ENCODE measurements at places on chromosomes 1 and 21. TPM values are rescaled to one million over a fixed set of nuclear protein-coding genes. Genes with fewer than 3 reads are reported as not detected.
A peak's percentile ranks its signal among the peaks of the same experiment; 100 is the strongest.

DNA sequence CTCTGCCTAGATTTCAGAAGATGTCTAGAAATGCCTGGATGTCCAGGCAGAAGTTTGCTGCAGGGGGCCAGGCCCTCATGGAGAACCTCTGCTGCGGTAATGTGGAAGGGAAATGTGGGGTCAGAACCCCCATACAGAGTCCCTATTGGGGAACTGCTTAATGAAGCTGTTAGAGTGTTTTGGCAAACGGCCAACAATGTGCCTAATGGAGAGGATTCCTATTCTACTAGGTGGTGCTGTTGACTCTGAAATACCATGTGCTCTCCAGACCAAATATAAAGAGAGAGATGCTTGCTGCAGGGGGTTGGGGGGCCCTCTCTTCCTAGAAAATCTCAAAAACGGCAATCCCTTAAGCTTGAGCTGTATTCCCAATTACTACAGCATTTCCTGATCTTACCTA, 57.1 kb upstream of the DR1 start:
- H3K4me1 ChIP-seq = no peaks in the 10 kb centered on the region
- no peaks in the 10 kb centered on the region for H3K27me3 ChIP-seq
- H3K27ac ChIP-seq = no peak overlapping the region
- H3K36me3 ChIP-seq = peaks cover 6% of the 10 kb centered on the region
- H3K4me3 ChIP-seq = no peak overlapping the region
- no peak for DNase-seq

DNA sequence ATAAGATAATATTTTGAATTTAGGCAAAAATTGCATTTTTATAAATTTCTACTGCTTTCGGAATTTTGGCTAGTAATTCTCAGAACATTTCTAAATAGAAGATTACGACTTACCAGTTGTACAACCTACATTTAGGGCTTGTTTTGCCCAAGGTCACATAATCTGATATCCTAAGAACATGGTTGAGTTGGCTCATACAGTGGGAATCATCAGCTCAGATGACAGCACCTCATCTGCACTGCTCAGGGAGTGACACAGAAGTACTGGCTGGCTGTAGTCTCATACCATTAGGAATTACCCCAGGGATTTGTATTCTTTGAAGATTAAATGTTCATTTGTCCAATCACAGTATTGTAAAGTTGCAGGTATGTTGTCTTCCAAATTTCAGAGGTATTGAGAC, 217.6 kb downstream of the ADGRL2 start:
- no peak overlapping the region for H3K4me3 ChIP-seq
- no peaks in the 10 kb centered on the region for H3K27me3 ChIP-seq
- no peak overlapping the region for H3K27ac ChIP-seq
- H3K4me1 ChIP-seq = no peaks in the 10 kb centered on the region
- DNase-seq = no peak
- H3K36me3 ChIP-seq = no peaks in the 10 kb centered on the region

GRCh38 chr21:32001390-32001789, 128.6 kb downstream of the HUNK start:
- H3K4me1 ChIP-seq = no peaks in the 10 kb centered on the region
- H3K36me3 ChIP-seq = no peaks in the 10 kb centered on the region
- H3K4me3 ChIP-seq = no peak overlapping the region
- no peak overlapping the region for H3K27ac ChIP-seq
- DNase-seq = no peak
- no peaks in the 10 kb centered on the region for H3K27me3 ChIP-seq

- H3K4me1 ChIP-seq = peaks cover 78% of the 10 kb centered on the region
- no peak for DNase-seq
- H3K4me3 ChIP-seq = no peak overlapping the region
- no peak overlapping the region for H3K27ac ChIP-seq
- H3K36me3 ChIP-seq = no peaks in the 10 kb centered on the region
These were observed 99.0 kb upstream of the RUNX3 start for GRCh38 chr1:25028907-25029599.

DNA sequence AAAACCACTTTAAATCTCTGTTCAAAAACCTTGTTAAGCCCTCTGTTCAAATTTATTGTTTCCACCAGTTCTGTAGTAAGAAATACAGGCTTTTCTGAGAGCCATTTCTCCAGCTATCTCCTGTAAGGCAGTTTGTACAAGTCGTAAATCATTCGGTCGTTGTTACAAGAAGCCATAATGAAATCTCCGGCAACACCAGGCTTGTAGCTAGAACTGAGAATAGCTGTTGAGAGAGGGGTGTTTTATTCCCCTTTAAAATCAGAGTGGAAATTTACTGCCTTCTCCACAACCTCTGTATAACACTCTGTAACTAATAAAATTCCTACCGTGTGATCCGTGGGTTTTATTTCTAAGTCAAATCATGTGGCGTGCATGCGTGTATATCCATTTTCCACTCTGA, 335.8 kb upstream of the KAZN start:
- H3K36me3 ChIP-seq = no peaks in the 10 kb centered on the region
- no peak for DNase-seq
- no peak overlapping the region for H3K27ac ChIP-seq
- no peaks in the 10 kb centered on the region for H3K27me3 ChIP-seq
- H3K4me1 ChIP-seq = no peaks in the 10 kb centered on the region

- no peaks in the 10 kb centered on the region for H3K27me3 ChIP-seq
- no peaks in the 10 kb centered on the region for H3K36me3 ChIP-seq
- no peak overlapping the region for H3K4me3 ChIP-seq
- DNase-seq = no peak
- no peak overlapping the region for H3K27ac ChIP-seq
These were observed 45.3 kb downstream of the HSPG2 start for GRCh38 chr1:21891621-21892479.

GRCh38 chr1:72371259-72372035, 89.1 kb upstream of the NEGR1 start:
- no peaks in the 10 kb centered on the region for H3K4me1 ChIP-seq
- DNase-seq = no peak
- H3K4me3 ChIP-seq = no peak overlapping the region
- no peaks in the 10 kb centered on the region for H3K27me3 ChIP-seq

DNA sequence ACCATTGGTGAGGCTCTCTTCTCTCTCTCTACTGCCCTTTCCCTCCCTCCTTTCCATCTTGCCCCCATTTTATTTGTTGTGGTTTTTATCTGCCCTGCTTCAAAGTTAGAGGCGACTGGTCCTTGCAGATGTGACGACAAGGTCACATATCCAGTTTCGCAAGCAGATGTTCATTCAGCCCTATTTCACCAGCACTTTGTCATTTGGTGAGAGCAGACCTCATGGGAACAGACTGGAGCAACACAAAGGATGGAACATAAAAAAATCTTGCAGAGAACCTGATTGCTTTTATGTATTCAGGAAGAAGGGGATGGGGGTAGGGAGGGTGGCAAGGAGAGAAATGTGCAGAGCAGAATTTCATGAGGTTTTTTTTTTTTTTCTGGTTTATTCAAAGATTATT, 84.3 kb downstream of the ELAVL4 start:
- H3K27ac ChIP-seq = no peak overlapping the region
- no peaks in the 10 kb centered on the region for H3K36me3 ChIP-seq
- no peak overlapping the region for H3K4me3 ChIP-seq
- DNase-seq = no peak

GRCh38 chr1:202225131-202225530, 31.5 kb downstream of the LGR6 start:
- H3K4me1 ChIP-seq = no peaks in the 10 kb centered on the region
- H3K27ac ChIP-seq = no peak overlapping the region
- no peaks in the 10 kb centered on the region for H3K36me3 ChIP-seq
- no peak overlapping the region for H3K4me3 ChIP-seq

DNA sequence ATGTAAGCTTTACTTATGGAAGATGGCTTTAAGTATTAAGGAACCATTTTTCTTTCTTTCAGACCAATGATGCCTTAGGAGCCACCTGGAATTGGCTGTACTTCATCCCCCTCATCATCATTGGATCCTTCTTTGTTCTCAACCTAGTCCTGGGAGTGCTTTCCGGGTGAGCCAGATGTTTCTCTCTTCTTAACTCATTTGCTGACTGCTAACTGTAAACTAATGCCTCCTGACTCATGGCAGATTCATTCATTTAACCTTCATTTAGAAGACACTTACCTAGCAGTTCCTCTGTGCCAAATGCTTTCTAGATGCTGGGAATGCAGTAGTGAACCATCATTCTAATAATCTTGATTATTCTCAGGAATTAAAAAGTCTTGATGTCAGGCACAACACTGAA, 168.0 kb downstream of the CACNA1E start:
- no peak for DNase-seq
- no peak overlapping the region for H3K4me3 ChIP-seq
- H3K4me1 ChIP-seq = no peaks in the 10 kb centered on the region
- no peak overlapping the region for H3K27ac ChIP-seq
- peaks cover 6% of the 10 kb centered on the region for H3K27me3 ChIP-seq
- no peaks in the 10 kb centered on the region for H3K36me3 ChIP-seq

DNA sequence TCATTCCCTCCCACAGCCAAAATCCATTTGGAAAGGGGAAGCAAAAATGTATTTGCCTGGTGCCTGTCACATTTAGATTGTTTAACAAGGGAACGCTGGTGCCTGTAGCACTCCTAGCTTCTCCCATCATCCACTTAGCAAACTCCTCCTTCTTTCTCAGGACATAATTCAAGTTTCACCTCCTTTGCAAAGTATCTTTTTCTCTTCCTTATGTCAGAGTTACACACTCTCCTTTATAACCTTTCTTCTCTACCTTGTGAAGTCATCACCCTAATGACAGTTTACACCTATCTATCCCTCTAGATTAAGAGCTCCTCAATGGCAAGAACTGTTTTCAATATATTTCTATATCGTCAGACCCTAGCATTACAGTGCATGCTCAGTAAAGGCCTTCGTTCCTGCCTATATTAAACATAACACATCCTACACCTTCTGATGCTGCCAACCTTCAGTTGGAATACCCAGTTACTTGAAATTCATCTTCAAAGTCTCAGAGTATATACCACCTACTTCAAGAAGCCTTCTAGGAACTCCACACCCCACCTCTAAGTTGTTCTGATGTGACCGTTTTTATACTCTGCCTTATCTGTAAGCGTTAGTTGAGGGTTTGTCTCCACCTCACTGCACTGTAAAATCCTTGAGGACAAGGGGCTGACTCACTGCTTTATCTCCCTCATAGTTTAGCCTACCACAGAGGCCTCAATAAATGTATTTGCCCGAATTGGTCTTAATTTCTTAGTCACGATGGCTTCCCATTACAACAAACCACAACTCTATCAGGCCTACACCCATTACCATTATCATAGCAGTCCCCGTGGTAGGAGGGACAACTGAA, 1.0 kb upstream of the EPS15 start:
- H3K27me3 ChIP-seq = no peaks in the 10 kb centered on the region
- H3K4me1 ChIP-seq = peaks cover 47% of the 10 kb centered on the region
- DNase-seq = no peak

DNA sequence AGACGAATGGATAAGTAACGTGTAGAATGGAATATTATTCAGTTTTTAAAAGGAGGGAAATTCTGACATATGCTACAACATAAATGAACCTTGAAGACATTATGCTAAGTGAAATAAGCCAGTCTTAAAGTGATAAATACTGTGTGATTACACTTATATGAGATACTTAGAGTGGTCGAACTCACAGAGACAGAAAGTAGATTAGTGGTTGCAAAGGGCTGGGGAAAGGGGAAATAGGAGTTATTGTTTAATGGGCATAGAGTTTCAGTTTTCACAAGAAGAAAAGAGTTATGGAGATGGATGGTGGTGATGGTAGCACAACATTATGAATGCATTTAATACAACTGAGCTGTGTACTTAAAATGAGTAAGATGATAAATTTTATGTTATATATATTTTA, 14.7 kb upstream of the AHCYL1 start:
- no peak overlapping the region for H3K4me3 ChIP-seq
- no peak for DNase-seq
- no peaks in the 10 kb centered on the region for H3K4me1 ChIP-seq
- H3K27me3 ChIP-seq = no peaks in the 10 kb centered on the region
- no peaks in the 10 kb centered on the region for H3K36me3 ChIP-seq

GRCh38 chr1:117696561-117696960, 90.7 kb downstream of the TENT5C start:
- DNase-seq = no peak
- no peak overlapping the region for H3K4me3 ChIP-seq
- H3K36me3 ChIP-seq = no peaks in the 10 kb centered on the region
- no peaks in the 10 kb centered on the region for H3K27me3 ChIP-seq
- H3K27ac ChIP-seq = peak overlapping the region; percentile 70
- no peaks in the 10 kb centered on the region for H3K4me1 ChIP-seq

- peaks cover 8% of the 10 kb centered on the region for H3K4me1 ChIP-seq
- H3K27ac ChIP-seq = no peak overlapping the region
- H3K4me3 ChIP-seq = no peak overlapping the region
- no peaks in the 10 kb centered on the region for H3K27me3 ChIP-seq
These were observed 13.5 kb downstream of the C1orf74 start for GRCh38 chr1:209770636-209771415.

DNA sequence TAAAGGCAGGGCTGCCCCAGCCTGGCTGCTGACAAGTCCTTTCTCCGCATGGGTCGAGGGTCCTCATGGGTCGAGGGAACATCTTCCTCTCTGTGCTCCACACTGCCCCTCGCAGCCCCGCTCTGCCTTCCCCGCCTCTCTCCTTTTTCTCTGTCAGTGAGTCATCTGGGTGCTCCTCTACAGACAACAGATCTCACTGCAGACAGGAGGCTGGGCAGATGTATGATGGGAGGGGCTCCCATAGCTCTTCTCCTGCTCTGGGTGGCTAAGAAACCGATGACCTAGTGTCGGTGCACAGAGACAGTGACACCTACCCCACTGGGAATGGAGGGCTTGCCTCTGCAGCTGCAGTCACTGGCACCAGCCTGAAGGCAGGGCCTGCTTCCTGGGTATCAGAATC, 5.5 kb downstream of the KCNA10 start:
- H3K36me3 ChIP-seq = no peaks in the 10 kb centered on the region
- no peak for DNase-seq
- H3K4me3 ChIP-seq = no peak overlapping the region
- H3K27me3 ChIP-seq = no peaks in the 10 kb centered on the region
- no peaks in the 10 kb centered on the region for H3K4me1 ChIP-seq
- H3K27ac ChIP-seq = no peak overlapping the region

The BTBD8 gene
- 4.8 TPM for total RNA-seq

The HCRTR1 gene
- not detected for total RNA-seq

The C1orf185 gene
- not detected for total RNA-seq

The KNCN gene
- total RNA-seq = not detected

The LMO4 gene
- 66.1 TPM for total RNA-seq

The PTPRC gene
- 53.0 TPM for total RNA-seq

The TSPEAR gene
- total RNA-seq = 0.10 TPM

The ALX3 gene
- not detected for total RNA-seq

The CD1B gene
- 0.41 TPM for total RNA-seq

The NBPF8 gene
- 13.1 TPM for total RNA-seq

All from left lung (tissue), 14 donors.